Activated CD4-positive, alpha-beta T cell treated with anti-CD3 and anti-CD28 coated beads, Interleukin-2, amount 50 U/mL, for 4 hours (primary cell): ENCODE measurements at places on chromosomes 11 and 22.

GRCh38 chr11:22477312-22477711 is 139.1 kb downstream of the SLC17A6 start:
- no peak for DNase-seq

DNA sequence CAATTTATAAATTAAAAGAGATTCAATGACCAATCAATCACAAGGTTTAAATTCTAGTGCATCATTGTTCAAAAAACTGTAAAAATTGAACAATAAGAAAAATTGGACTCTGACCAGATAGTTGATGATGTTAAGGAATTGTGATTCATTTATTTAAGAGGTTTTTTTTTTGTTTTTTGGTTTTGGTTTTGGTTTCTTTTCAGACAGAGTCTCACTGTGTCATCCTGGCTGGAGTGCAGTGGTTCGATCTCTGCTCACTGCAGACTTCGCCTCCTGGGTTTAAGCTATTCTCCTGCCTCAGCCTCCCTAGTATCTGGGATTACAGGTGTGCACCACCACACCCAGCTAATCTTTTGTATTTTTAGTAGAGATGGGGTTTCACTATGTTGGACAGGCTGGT is 17.1 kb upstream of the EIF3M start:
- DNase-seq: no peak

DNA sequence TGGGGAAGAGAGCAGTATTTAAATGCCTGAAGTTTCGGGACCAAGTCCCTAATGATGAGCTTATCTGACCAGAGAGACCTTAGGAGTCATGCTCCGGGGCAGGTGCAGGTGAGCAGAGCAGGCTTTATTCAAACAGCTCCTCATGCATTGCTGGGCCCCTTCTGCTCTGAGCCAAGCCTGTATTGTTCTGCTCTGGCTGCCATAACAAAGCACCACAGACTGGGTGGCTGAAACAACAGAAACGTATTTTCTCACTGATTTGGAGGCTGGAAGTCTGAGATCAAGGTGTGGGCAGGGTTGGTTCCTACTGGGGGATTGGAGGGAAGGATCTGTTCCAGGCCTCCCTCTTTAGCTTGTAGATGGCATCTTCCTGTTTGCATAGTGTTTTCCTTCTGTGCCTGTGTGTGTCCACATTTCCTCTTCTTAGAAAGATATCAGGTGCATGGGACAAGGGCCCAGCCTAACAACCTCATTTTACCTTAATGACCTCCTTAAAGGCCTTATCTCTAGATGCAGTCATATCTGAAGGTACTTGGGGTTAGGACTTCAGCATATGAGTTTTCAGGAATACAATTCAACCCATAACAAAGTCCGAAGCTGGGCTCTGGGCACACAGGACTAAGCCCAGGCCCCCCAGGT is 97.1 kb upstream of the PARVA start:
- no peak for DNase-seq

DNA sequence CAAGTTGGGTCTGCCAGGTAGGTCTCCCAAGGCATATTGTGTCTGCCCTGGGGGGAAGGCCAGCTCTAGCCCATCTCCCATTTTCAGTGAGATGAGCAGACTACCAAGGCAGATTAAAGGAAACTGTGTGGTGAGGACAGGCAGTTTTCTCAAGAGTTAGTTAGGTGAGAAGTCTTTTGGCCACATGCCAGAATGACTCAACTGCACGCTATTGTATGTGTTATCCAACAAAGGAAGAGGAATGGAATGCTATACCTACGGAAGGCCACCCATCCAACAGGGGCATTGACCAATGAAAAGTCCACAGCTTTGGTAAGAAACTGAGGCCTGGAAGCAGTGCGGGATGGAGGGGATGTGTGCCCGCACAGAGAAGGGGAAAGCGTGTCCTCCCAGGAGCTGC is 941.7 kb downstream of the NTM start:
- no peak for DNase-seq

- DNase-seq: peak; percentile 12
These were observed 147.5 kb upstream of the CTSC start for GRCh38 chr11:88484873-88485621.

GRCh38 chr11:119586181-119586580 is 142.8 kb downstream of the NECTIN1 start:
- no peak for DNase-seq
